ENCODE measurements at places on chromosomes 1 and 21.

DNA sequence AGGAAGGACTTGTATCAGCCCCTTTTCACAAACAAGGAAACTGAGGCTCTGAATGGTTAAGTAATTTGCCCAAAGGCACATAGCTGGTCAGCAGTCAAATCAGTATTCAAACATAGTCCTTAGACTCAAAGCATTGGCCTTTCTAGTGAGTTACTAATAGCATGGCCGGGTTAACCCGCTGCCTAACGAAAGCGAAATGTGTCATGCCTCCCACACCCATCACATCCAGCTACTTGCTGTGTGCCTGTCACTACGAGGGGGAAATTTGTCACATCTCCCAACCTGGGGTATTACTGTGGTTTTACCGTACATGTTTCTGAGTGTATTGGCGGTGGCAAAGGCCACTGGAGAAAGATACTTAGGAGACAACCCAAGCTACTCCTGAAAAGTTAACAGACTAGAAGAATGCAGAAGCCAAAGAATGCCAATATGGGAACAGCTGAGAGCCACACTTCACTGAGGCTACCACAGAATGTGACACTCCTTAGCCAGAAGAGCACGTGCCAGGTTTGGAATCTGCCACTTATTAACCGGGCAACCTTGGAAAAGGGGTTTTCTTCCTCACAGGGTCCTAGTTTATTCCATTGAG, 363.5 kb downstream of the KCNH1 start:
- DNase-seq = no peak

DNA sequence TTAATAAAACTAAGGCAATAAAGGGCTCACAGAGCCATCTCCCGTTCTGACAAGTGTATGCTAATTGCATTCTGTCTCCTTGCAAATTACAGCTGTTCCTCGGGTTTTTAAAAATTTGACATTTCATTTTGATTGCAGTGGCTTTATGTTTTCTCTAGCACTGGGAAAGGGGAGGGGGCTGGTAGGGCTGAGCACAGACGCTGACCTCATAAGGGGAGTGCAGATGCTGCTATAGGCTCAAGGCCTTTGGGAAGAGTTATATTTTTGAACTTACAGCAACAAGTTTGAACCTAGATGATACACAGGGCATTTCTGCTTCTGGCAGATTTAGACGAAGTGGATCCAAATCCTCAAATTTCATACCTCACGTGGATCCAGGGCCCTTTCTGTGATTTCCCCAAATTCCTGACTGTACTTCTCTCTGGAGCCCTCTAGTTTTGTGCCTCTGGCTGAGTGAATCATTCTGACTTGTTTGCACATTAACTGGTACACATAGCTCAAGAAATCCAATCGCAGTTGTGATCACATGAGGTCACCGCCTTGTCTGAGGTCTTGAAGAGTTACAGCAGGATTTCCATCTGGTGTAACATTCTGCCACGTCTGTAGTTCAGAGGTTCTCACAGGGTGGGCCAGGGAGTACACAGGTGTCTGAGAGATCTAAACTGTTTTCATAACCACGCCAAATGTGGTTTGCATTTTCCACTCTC, 230.3 kb downstream of the C1orf94 start:
- DNase-seq = peak; percentile 3

- no peak for DNase-seq
Measured at GRCh38 chr1:219927298-219927955, 930 bp downstream of the SLC30A10 start.

- DNase-seq = no peak
Measured at GRCh38 chr1:211194826-211195225, 60.9 kb upstream of the KCNH1 start.

DNA sequence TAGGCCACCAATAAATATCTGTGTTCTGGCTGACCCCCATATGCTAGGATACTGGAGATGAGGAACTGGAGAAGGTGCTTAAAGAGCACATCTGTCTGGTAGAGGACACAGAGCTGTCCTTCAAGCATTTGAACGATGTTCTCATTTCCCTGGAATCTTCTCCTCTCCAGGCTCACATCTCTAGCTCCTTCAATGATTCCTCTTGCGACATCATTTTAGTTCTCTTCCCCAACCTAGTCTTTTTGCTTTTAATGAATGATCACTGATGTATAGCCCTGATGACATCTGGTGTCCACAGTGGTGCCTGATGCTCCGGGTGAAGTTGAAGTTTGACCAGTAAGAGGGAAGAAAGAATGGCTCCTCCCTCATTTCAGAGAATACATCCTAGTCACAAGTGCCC, 80.8 kb upstream of the UBE2U start:
- DNase-seq = no peak

DNA sequence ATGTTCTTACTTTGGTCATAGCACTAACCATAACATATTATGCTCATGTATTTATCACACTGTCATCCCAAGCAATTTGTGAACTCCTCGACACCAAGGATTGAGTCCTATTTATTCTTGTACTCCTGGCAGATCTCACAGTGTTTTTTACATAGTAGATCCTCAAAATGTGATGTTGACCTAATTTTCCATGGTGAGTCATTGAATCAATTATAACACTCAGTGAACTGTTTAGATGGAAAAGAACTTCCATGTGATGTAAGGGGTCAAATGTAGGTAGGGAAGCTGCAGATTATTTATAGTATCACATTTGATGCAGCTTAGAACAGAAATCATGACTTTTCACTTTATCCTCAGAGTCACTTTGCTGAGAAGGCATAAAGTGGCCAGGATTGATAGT, 281.9 kb upstream of the ADAMTS5 start:
- no peak for DNase-seq

GRCh38 chr1:174890024-174890423, 109.7 kb upstream of the CACYBP start:
- DNase-seq = no peak

DNA sequence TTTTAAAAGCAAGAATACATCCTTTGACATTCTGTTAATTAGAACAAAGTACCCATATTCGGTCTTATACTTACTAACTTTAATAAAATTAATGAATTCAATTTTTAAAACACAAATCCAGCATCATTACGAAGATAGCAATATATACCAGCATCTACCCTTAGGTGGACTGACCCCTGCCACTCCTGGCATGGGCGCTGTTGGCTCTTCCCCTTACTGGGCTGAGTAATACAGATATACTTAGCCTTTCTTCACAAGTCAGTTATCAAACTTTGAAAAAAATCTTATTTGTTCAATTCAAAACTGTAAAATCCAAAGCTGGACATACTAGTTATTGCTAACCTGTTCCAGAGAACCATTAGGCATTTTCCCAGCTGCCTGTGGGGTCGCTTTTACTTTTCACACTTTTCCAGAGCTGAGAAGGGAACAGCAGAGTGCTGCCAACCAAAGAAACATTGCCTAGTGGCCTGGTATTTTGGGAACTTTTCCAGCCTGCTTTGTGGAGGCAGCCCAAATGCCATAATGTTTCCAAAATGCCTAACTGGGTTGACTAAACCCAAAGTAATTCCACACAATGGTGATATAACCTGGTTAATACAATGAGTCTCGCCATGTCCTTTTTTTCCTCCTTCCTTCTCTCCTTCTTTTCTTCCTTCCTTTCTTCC, 424.7 kb upstream of the ADGRL2 start:
- DNase-seq = no peak

GRCh38 chr1:157682710-157683437, 17.7 kb downstream of the FCRL3 start:
- DNase-seq = no peak

DNA sequence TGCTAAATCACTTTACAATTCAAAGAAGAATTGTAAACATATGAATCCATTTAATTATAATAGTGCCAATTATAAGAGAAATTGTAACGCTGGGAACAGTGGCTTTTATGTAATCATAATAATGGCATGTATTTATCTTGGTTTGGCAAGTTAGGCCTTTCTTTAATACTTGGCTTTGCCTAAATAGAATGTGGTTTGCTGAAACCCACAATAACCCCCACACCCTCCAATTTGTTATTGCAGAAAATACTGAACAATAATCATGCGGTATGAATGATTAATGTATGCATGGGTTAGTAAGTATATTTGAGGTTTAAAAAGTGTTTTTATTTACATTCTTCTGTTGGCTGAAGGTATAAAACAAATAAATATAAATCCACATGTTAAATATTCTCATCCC, 138.2 kb downstream of the NFIA start:
- no peak for DNase-seq

DNA sequence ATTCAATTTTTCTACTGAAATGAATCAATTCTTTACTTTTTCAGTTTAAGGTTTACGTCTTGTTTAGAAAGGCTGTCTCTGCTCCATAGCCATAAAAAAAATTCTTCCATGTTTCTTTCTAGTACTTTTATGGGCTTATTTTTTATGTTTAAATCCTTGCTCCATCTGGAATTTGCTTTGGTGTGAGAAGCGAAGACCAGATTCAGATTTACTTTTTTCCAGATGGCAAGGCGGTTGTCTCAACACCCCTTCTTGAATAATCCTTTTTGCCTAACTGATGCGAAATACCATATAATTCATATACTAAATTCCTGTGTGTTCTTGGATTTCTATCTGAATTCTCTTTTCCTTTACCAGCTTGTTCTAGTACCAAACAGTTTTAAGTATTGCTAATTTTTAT, 101.5 kb downstream of the C1orf94 start:
- DNase-seq = no peak

DNA sequence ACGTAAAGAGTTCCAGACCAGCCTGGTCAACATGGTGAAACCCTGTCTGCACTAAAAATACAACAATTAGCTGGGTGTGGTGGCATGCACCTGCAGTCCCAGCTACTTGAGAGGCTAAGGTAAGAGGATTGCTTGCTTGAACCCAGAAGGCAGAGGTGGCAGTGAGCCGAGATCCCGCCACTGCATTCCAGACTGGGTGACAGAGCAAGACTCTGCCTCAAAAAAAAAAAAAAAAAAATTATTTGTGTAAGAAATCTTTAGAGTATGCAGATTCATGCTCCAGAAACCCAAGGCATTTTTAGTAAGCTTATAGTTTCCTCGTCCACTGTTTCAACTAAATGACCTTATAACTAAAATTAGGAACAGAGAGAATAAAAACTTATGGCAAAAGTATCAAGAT, 51.3 kb downstream of the ABL2 start:
- no peak for DNase-seq

- DNase-seq = peak; percentile 78
Measured at GRCh38 chr1:162497723-162498495, at the start of gene UHMK1. Gene UHMK1, plus strand, starts transcription at chr1:162497818. Its CDS starts 183 bp downstream, at chr1:162498001.

- no peak for DNase-seq
Measured at GRCh38 chr21:37496972-37497371, 130.4 kb downstream of the DYRK1A start.

GRCh38 chr1:199404976-199405375, 622.5 kb upstream of the NR5A2 start:
- DNase-seq = no peak

GRCh38 chr1:4147509-4147908, 247.4 kb upstream of the C1orf174 start:
- DNase-seq = no peak

DNA sequence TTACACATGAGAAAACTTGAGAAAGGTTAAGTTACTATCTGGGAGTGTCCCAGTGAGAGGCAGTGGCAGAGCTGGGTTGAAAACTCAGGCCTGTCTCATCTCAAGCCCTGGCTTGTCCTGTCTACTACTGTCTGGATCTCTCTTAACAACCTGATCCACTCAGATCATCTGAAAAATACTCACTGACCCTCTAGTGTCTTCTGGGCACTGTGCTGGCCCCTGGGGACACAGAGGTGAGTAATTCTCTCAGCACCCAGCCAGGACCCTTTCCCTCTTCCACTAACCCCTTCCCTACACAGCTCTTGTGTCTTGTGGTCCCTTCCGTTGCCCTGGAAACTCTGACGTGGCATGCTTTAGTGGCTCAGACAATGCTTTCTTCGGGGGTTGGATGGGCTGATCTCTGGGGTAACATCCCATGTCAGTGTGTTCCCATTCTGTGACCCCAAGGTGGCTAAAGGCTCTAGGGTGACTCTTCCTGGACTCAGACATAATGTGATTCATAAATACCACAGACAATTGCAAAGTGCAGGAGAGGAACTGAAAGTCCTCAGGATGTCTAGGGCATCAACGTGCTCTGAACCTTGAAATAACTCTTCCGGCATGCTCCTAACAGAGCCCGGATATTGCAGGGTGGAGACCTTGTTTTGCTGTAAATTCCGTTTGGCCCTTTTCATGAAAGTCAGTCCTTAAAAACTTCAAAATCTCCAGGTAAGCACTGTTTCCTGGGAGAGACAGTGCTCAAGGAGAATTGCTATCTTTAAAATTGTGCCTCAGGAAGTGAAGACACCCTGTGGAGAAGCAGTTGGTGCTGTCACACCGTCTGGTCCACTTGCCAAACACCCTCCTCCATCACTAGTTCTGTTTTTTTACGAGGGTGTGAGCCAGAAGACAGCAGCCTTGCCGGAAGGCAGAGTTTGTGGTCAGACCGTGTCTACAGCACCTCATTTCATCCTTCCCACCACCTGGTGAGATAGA, 4.0 kb downstream of the SHISAL2A start:
- DNase-seq = no peak

DNA sequence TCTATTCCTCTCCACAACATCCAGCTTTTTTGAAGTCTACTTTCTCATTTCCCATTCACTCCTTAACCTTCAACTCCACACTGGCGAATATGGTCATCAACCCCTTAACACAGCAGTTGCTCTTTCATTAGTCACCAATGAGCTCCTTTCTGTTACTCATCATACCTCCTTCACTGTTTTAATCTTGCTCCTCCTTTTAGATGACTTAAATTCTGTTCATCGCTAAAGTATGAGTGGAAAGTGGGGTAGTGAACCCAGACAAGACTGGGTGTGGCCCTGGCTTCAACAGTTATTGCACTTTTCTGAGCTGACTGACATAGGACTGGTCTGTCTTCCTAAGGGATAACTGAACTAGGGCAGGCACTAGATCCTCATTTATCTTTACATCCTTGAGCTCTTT, 51.3 kb downstream of the AKT3 start:
- peak; percentile 76 for DNase-seq

GRCh38 chr1:116564426-116564825, 6.4 kb downstream of the CD58 start:
- DNase-seq = no peak

DNA sequence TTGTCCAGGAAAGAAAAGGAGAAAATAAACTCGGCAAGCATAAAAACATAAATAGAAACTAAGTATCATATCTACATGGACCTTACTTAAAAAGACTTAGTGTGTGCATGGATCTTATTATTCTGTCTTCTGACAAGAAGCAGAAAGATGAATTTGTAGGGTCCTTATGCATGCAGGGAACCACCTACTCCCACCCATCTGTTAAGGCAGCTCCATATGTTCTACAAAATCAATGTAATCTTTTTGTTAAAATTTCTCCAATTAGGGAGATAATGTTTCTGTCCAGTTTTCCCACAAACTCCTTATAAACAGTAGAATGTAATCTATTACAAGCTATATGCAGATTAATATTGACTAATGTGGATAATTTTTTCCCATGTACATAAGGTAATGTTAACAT, 13.9 kb upstream of the PTPN14 start:
- DNase-seq = no peak

- DNase-seq = no peak
Measured at GRCh38 chr1:156012051-156012817, 8.5 kb downstream of the SSR2 start.

DNA sequence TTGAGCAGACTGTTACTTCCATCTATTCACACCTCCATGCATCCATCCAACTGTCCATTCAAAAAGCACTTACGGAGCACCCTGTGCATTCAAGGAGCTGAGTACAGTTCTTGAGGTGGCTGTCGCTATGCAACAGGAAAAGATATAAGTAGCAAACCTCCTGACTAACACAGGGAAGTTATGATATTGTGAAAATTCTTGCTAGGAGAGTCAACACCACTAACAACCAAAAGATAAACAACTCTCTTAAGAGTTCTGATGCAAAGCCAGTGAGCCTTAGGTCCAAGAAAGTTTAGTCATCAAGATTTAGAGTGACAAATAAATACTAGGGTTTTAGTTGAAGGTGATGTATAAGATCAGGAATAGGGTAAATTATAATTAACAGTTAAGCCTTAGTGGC, 44.5 kb upstream of the TRIM45 start:
- peak; percentile 55 for DNase-seq
